GM13977 (cell line): ENCODE measurements at places on chromosomes 2 and 18.

GRCh38 chr2:28318023-28318422, 74.6 kb upstream of the FOSL2 start:
- no peak for DNase-seq

DNA sequence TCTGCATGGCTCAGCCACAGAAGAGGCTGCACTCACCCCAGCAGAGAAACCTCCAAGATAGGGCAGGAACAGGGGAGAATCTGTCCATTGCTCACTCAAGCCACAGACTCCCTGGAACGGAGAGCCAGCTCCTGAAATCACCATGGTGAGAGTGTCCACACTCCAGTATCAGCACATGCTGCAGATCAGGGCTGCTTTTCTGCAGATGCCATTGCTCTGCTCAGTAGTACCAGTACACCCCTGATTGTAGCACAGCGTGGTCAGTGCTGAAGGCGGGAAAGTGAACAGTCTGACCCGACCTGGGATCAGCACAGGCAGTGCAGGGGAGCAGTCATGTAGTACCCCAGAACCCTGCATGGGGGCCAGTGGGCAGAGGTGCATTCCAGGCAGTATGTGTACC, 73.9 kb downstream of the GYPC start:
- no peak for DNase-seq

- no peak for DNase-seq
Measured at GRCh38 chr2:230717600-230717999, 5.0 kb downstream of the CAB39 start.

- DNase-seq, result no peak
Measured at GRCh38 chr2:198073253-198073652, 268.9 kb downstream of the PLCL1 start.

GRCh38 chr18:39345321-39345720, 1779.7 kb upstream of the CELF4 start:
- DNase-seq, result no peak

DNA sequence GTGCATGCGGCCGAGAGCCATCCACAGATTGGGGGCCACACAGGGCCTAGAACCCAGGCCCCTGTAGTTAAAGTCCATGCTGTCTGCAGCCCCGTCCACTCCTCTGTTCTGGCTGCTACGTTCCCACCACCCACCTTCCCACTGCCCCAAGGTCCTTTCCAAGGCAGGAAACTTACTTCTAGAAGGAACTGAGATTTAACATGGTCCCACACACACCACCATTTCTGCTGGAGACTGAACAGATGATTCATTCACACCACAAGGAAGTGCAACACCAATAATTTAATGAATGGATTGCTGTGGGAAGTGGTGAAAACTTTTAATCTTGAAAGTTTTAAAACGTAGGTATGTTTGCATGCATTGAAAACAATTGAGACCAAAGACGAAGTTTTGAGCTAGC, 95.2 kb downstream of the LBH start:
- DNase-seq, result no peak

DNA sequence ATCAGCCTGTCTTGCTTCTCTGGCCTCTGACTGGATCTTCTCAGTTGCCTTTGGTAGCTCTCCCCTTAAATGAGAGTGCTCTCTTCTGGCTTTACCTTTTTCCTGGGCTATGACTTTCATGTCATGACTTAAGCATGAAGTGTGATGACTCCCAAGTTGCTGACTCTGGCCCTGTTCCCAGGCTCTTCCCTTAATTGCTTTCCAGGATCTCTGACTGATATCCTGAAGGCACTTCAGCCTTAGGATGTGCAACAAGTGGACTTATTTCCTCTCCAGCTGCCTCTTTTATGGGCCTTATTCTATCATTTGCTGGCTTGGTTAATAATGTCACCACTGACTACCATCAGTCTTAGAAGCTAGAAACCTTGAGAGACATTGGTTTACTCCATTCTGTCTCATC, 17.4 kb downstream of the SEMA4F start:
- no peak for DNase-seq

DNA sequence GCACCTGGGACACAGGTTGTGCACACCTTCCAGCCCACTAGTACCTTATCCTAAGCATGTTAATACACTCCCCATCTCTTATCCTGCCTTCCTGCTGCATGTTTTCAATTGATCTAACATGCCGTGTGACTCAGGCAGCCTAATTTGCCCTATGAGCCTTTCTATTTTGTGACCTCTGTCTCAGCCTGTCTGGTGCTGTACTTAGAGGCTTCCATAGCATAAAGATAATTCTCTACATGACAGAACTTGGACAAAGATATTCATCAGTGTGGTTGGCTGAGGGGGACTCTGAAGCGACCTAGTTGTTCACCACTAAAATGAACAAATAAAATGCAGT, 8.6 kb upstream of the TMEM37 start:
- DNase-seq, result no peak

DNA sequence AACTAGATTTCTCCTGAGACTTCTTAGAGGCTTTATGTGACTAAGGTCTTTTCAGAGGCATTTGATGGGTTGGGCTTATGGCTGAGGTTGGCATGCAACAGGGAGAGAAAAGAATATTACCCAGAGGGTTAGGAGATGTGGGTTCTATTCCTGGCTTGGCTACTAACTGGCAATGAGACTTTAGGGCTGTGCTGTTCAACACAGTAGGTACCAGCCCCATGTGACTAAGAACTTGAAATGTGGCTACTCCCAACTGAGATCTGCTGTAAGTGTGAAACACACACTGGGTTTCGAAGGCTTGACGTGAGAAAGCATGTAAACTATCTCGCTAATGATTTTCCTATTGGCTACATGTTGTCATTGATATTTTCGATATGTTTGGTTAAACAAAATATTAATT, 324.9 kb upstream of the SLC14A2 start:
- no peak for DNase-seq

DNA sequence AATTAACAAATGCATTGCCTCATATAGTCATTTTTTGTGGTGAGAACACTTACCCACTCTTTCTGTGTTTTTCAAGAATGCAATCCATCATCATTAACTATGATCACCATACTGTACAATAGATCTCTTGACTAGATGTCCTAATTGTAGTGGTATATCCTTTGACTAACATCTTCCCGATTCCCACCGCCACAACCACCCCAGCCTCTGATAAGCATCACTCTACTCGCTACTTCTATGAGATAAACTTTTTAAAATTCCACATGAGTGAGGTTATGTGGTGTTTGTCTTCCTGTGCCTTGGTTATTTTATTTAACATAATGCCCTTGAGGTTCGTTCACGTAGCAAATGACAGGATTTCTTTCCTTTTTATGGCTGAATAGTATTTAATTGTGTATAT, 6.6 kb downstream of the VWA3B start:
- no peak for DNase-seq

DNA sequence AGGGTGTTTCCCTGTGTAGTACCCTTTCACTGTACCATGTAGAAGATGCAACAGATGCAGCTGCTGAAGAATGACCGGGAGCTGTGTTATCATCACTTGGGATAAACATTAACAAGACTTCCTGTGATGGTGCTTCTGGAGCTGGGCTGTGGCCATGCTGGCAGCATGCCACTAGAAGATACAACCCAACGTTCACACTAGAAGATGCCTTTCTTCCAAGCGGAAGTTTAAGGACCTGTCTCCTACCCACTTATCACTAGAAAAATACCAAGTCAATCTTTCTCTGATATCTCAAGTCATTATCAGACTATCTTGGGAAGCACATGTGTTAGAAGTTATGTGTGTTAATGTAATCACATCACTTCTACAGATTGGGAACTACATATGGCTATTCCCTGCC, 953.5 kb downstream of the CNTNAP5 start:
- no peak for DNase-seq

GRCh38 chr2:29611261-29611660, 310.1 kb downstream of the ALK start:
- DNase-seq, result no peak

DNA sequence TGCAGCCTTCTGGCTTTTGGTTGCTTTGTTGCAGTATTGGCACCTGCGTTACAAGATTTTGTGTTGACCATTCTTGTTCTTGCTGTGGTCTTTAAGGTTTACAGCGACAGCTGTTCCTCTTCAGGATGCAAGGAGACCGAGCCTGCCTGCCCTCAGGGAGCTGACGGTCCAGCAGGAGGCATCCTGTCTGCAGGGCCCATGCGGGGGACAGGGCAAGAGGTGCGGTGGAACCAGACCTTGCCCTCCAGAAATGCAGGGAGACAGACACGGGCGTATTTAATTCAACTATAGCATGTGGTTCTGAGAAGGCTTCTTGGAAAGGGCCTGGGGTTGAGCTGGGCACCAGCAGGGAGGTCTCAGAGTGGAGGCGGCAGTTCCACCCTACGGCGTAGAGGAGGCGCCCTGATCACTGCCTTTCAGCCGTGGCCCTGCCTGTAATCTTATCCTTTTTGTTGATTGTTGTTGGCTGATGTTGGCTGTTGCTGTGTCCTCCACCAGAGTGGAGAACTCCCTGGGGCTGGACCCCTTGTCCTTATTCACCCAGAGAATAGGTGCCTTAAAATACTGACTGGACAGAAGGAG, 71.7 kb downstream of the HPCAL1 start:
- DNase-seq, result no peak

GRCh38 chr2:238238766-238239542, 884 bp downstream of the HES6 start:
- DNase-seq, result no peak

GRCh38 chr2:210388148-210388547, 73.2 kb upstream of the MYL1 start:
- DNase-seq, result no peak

GRCh38 chr2:217248312-217248935, 388.6 kb upstream of the TNP1 start:
- DNase-seq, result peak; percentile 30

DNA sequence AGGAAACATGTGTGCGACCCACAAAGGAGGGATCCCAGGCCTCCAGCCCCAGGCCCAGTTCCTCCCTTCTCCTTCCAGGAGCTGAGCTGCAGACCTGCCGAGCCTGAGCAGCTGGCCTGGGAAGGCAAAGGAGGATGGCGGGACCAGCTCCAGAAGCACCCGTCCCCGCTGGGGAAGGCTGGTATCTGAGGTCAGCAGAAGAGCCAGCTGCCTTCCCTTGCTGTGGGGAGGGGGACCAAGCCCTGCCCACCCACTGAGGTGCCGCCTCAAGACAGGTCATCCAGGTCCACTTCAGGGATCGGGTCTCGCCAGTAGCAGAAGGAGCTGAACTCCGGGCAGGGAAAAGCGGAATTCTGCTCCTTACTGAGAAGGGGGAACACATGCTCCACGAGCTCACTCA, 73.2 kb downstream of the EMILIN2 start:
- no peak for DNase-seq

- no peak for DNase-seq
Measured at GRCh38 chr2:56474412-56475158, 290.8 kb downstream of the CCDC85A start.

GRCh38 chr2:200471324-200471848, 38.5 kb downstream of the KCTD18 start:
- DNase-seq, result peak; percentile 75

- peak; percentile 63 for DNase-seq
Measured at GRCh38 chr2:102737431-102737830, 24.4 kb upstream of the TMEM182 start.

GRCh38 chr18:45156946-45157345, 458.3 kb upstream of the SLC14A2 start:
- DNase-seq, result no peak

DNA sequence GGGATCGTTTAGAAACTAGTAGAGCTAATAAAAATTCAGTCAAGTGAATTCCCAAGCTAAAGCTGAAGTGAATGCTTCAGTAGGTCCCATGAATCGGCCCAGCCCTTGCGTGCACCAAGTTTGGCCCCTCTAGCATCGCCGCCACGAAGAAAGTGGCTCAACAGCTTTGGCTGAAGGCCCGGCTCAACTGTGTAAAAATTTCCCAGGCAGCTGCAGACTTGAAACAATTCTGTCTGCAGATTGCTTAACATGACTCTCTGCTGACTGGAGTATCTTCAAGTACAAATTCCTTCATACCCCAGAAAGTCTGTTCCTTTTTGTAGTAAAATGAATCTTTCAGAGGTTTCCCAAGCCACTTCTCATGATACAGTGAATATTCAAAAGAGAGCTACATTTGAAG, 32.7 kb downstream of the ALMS1 start:
- no peak for DNase-seq

DNA sequence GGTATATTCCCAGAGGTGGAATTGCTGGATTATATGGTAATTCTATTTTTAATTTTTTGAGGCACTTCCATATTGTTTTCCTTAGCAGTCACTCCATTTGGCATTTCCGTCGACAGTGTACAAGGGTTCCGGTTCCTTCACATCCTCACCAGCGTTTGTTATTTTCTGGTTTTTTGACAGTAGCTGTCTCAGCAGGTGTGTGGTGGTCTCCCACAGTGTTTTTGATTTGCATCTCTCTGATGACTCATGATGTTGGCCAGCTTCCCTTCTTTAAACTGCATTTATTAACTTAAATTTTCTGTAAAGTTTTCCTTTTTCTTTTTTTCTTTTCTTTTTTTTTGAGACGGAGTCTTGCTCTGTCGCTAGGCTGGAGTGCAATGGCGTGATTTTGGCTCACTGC, 19.7 kb downstream of the SH3BP4 start:
- no peak for DNase-seq

DNA sequence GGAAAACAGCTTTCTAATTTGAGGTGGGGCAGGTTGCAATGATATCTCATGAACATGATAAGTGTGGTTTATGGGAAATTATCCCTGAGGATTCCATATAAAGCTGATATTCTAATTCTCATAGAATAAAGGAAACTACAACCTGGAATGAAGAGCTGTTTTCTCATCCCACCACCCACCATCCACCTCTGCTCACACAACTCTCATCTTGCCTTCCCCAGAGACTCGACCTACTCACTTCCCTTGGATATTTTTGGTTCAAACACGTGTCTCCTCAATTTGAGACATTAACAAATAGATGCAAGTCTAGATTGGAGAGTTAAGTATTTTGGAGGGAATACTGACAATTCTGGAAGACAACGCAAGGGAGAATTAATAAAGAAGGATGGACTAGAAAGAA, 490.9 kb downstream of the TMEM182 start:
- DNase-seq, result no peak

GRCh38 chr18:51391215-51391614, 193.7 kb upstream of the MEX3C start:
- DNase-seq, result no peak

DNA sequence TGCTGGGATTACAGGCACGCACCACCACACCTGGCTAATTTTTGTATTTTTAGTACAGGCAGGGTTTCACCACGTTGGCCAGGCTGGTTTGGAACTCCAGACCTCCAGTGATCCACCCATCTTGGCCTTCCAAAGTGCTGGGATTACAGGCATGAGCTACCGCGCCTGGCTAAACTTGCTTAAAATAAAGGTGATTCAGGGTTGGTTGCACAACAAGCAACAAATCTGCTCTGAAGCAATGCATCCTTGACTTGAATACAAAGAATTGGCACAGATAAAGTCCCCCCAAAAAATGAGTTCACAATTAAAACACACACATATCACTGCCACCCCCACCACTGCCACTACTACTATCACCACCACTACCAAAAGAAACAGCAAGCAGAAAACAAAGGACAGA, 34.9 kb downstream of the CCDC88A start:
- no peak for DNase-seq

DNA sequence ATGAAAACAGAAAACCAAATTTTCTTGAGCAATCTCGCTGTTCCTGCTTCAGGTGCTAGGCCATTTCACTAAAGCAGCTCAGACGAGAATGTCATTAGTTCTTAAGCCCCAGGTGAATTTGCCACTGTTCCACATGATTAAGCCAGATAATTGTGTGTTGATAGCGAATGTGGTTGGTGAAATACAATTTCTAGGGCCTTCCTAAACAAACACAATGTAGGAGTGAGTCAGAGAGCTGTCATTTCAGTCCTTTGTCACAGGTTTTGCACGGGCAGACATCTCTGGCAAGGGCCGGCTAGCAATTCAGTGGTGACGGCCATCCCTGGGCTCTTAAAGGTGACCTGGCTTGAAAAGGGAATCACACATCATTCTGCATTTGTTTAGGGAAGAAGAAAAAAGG, 170.7 kb downstream of the TMEM182 start:
- no peak for DNase-seq
